ENCODE measurements at places on chromosomes 16 and 17.

- no peak for DNase-seq
These were observed 10.6 kb upstream of the AATK start for GRCh38 chr17:81176666-81177065.

DNA sequence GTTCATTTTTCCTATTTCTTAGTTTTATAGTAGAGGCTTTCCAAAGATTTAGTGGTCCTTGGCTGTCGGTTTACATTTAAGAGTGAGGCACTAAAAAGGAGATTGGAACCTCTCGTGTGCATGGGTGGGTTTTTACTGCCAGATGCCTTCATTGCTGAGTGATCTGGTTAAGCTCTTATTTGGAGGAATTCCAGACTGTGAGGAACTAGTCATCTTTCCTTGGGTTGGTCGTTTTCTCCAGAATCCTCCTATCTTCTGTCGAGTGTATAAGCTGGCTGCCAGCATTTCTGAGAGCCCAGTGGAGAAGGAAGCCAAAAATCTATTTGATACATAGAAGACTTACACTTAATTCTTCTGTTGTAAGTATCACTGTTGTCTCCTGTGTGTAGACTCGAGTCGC, 22.6 kb downstream of the IST1 start:
- DNase-seq: no peak

DNA sequence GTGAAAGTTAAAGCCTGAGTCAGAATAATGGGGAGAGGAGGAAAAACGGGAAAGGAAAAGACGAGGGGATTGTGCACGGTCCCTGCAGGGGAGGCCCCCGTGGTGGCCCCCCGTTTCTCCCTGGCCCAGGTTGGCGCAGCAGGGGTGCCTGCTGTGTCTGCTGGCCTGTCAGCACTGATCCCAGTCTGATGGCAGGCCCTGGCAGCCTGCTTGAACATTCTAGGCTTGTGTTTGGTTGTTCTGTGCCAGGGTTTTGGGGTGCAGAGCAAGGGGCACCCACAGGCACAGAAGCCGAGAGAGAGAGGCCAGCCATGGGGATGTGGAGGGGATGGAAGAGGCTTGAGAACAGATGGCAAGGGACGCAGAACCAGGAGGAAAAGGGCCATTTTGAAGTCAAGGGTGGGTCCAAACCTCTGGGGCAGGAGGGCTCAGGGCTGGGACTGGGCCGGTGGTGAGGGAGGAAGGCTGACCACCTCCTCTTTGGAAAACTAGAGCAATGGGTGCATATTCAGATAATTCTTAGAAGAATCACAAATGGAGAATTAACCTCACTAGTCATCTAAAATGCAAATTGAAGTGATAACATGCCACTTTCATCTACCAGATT, 35.9 kb downstream of the TBX4 start:
- DNase-seq: no peak

- DNase-seq: no peak
These were observed 61.8 kb downstream of the SMG6 start for GRCh38 chr17:2241823-2242222.

DNA sequence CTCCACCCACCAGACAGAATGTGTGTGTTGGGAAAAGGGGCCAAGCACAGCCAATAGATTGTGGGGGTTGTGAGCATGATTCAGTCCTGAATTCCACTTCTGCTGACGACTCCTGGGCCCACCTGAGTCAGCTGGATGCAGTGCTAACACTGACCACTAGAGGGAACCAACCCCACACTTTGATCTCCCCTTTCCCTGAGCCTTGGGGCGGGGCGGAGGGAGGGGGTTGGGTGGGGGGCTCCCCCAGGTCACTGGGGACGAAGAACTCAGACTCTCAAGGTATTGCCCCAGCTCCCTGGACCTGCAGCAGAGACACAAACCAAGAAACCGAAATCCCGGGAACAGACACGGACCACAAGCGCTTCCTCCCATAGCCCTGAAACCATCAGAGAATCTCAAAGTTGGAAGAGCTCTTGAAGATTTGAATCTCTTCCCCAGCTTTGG, 621 bp upstream of the CSHL1 start:
- DNase-seq: peak; percentile 58

DNA sequence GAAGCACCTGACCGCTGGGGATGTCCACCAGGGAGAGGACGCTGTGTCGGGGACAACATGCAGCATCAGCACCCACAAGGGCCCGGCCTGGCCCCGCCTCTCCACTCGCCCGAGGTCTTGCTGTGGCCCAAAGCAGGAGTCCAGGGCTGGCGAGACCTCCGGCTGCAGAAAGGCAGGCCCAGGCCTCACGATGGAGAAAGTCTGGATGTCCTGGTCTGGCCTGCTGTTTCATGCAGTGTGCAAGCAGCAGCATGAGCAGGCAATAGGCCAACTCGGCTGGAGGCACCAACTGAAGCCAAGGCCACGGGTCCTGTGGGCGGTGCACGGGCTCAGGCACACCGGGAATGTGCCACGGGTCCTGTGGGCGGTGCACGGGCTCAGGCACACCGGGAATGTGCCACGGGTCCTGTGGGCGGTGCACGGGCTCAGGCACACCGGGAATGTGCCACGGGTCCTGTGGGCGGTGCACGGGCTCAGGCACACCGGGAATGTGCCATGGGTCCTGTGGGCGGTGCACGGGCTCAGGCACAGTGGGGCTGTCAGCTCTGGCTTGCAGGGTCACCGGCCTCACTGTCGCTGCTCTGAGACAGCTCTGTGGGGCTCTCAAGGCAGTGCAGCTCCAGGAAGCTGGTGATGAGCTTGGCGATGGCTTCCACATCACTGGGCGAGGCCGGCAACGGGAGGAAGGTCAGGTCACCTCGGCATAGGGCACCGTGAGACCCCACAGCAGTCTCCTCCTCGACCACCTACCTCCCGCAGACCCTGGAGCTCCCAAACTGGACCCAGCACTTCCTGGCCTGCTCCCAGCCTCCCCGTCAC, 6.9 kb downstream of the CYBC1 start:
- no peak for DNase-seq

DNA sequence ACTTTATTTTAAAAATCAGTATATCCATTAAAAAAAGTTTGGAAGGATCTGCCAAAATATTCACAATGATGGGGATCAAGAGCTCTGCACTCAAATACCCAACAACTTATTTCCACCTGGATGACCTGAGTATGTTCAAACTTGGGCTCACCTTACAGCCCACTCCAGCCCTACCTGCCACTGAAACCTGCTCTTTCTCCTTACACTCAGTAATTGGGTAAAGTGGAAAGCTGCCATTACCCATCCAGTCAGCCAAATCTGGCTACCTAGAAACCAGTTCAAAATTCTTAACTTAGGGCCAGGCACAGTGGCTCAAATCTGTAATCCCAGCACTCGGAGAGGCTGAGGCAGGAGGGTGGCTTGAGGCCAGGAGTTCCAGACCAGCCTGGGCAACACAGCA, 9.6 kb downstream of the VPS53 start:
- no peak for DNase-seq

- peak; percentile 65 for DNase-seq
These were observed 44.3 kb downstream of the TBC1D16 start for GRCh38 chr17:79991140-79991923.

DNA sequence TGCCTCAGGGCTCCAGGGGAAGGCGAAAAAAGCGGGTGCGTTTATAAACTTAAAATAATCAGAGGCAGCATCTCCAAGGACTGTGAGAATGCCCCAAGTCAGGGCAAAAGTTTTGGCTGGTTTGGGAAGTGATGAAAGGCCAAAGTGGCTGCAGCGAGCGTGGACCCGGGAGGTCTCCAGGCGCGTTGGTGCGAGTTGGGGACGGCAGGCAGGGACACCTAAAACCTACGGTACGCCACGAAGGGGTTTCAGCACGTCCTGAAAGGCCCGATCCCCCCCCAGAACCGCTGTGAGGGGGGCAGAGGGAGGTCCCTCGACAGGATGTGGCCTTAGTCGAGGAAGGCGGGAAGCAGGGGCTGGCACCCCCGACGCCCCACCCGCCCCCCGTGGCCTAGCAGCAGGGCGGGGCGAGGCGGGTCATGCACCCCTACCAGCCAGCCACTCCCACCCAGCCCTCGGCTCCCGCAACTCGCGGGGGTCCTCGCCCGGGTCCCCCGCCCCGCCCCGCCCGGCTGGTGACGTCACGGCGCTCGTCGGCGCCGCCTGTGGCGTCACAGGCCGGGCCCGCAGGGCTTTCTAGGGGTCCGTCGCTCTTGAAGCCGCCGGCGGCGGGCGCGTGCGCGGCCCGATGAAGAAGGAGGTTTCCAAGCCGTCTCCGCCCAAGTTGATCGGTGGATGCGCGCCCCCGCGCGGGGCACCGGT, at the start of gene MYCBPAP:
TSS of gene MYCBPAP (plus strand) at position 569 of the 702 bp plus-strand sequence. CDS start 236 bp downstream, outside the sequence.
- peak; percentile 72 for DNase-seq

- no peak for DNase-seq
These were observed 20.3 kb downstream of the KPNB1 start for GRCh38 chr17:47670064-47670463.

- no peak for DNase-seq
These were observed 17.1 kb downstream of the MRM3 start for GRCh38 chr17:799261-799660.

GRCh38 chr17:57260325-57261083, 4.2 kb downstream of the MSI2 start:
- no peak for DNase-seq

DNA sequence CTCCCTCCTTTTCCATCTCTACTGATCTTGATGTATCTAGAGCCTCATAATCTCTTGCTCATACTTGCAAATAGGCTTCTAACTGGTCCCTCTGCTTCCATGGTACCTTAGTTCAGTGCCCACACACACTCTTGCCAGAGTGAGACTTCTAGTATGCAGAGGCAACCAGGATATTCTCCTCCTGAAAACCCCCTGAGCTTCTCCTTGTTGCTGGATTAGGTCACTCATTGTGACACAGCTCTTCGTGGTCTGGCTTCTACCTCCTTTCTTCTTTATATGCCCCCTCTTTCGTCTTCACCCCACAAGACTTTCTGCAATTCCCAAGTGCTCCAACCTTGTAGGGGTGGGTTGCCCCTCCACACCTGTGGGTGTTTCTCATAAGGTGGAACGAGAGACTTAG, 2.5 kb upstream of the FAM20A start:
- no peak for DNase-seq

Measured in T-cell (primary cell).